ENCODE measurements at places on chromosomes 11 and 22.

DNA sequence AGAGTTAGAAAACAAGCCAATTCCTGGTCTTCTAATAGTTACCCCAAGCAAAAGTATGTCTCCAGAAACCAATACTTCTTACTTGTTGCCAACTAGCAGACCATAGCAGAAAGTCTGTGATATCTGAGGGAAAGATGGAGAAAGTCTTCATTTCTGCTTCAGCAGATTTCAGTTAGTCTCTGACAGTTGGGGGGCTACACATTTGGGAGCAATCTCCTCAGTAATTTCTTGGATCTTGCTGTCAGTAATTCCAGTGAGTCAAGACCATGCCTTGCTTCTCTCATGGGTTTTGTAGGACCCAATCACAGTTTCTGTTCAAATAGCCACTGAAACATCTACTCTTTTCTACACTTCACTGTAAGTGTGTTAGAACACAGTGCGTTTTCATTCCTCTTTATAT lies 118.8 kb downstream of the ATXN10 start:
- no peak for DNase-seq

- no peak for DNase-seq
Measured at GRCh38 chr11:72507050-72507449, 72.7 kb upstream of the CLPB start.

- DNase-seq, result no peak
Measured at GRCh38 chr11:134573857-134574256, 161.8 kb upstream of the B3GAT1 start.

GRCh38 chr11:26901162-26901561 lies 92.8 kb upstream of the FIBIN start:
- no peak for DNase-seq

- no peak for DNase-seq
Measured at GRCh38 chr11:105929084-105929955, 92.7 kb downstream of the MSANTD4 start.

- DNase-seq, result no peak
Measured at GRCh38 chr11:61377461-61378160, 14.8 kb upstream of the TMEM216 start.

- no peak for DNase-seq
Measured at GRCh38 chr11:87046824-87047223, 9.1 kb downstream of the TMEM135 start.

GRCh38 chr22:46964773-46965550 lies 202.5 kb downstream of the TBC1D22A start:
- DNase-seq, result no peak

DNA sequence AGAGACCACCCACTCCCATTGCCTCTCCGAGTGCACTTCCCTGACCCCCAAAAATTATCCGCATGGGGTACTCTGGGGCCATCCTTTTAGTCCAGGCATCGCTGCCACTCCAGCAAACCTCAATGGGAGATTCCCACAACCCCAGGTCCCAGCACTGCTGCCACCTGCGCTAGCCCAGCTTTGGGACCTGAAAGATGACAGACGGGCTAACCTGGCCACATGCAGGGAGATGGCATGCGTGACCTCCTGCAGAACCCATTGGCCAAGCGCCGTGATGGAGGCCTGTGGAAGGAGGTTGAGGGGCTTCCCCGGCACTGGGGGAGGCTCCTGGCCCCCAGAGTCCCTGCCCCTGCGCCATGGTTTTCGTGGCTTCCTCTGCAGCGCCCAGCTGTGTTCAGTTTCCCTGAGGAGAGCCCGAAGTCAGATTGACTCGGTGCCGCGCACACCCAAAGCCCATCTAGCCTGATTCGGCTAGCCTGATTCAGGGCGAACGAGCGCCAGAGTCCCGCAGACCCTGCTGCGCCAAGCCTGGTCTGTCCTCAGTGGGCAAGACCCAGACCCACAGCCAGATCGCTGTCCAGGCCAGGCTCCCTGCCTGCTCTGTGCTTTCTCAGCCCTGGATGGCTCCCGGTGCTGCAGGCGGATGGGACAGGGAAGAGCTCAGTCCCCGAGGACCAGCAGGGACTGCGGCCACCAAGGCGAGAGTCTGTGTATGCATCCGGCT lies 751 bp upstream of the WNT7B start:
- DNase-seq, result no peak

DNA sequence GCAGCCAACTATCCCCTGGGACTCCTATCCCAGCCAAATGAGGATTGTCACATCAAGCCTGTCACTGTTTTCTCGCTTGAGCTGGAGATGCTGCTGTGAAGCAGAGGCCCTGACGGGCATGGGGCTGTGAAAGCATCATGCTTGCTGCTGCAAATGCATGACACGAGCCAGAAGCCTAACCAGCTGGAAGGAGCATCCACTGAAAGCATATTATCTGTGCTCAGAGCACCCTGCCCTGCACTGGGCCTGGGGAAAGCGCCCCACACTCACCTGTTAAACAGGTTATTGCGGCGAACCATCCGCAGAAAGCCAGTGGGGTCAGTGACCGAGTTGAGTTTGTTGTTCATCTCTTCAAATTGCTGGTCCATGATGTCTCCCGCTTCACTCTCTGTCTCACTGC lies 110.9 kb upstream of the PITPNB start:
- no peak for DNase-seq

GRCh38 chr22:49789289-49790141 lies 38.2 kb downstream of the BRD1 start:
- no peak for DNase-seq

- DNase-seq, result no peak
Measured at GRCh38 chr11:117408356-117408755, 80.7 kb downstream of the CEP164 start.

GRCh38 chr11:45745065-45745811 lies 59.7 kb upstream of the SLC35C1 start:
- no peak for DNase-seq

DNA sequence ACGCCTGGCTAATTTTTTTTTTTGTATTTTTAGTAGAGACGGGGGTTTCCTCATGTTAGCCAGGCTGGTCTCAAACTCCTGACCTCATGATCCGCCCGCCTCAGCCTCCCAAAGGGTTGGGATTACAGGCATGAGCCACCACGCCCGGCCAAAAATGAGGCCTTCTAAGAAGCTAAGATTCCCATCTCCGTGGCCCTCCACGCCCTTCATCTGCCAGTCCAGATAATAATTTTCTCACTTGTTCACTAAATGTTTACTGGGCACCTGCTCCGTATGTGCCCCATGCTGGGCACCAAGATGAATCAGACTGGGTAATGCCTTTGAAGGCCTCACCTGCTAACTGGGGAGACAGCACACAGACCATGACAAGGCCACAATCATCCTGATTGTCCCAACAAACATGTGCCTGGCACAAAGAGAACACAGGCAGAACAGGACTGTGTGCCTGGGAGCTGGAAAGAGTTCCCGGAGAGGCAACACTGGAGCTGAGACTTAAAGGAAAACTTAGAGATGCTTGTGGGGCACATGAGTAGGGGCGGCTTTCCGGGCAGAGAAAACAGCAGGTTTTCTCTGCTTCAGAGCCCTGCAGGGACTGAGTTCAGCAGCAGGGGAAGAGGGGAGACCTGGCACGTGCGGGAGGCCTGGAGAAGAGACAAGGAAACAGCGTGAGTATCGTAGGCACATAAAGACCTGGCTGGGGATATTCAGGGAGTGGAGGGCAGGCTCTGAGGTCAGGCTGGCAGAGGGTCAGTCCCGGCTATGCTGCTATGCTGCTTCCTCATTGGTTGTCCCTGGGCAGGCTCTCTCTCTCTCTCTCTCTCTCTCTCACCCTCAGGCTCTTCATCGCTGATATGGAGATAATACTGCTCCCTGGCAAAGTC lies 2.4 kb downstream of the KIAA0930 start:
- DNase-seq, result no peak

- no peak for DNase-seq
Measured at GRCh38 chr22:42067671-42068251, 2.9 kb downstream of the NAGA start.

- no peak for DNase-seq
Measured at GRCh38 chr11:81497202-81497804, 1236.4 kb downstream of the FAM181B start.

DNA sequence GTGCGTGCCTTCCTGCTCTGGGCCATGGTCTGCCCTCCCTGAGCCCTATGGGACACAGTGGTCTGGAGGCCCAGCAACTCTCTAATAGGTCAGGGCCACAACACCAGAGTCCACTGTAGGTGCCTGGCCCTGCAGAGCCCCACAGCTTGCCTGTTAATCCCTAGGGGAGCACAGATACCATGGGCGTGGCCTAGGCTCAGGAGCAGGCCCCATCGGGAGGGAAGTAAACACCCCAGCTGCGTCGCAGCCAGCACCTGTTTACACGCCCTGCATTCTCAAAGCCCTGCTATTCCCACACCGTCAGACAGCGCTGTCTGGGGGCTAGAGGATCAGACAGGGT lies 2.5 kb downstream of the KCTD17 start:
- DNase-seq, result no peak

GRCh38 chr11:47328449-47329390 lies 23.8 kb downstream of the MYBPC3 start:
- no peak for DNase-seq

- DNase-seq, result peak; percentile 38
Measured at GRCh38 chr22:23243006-23243573, 62.8 kb downstream of the BCR start.

GRCh38 chr11:2863276-2863618 lies 22.3 kb downstream of the CDKN1C start:
- no peak for DNase-seq

Data from activated CD8-positive, alpha-beta memory T cell treated with anti-CD3 and anti-CD28 coated beads for 48 hours (primary cell).